ENCODE measurements at places on chromosomes 6 and 20.

- no peak for DNase-seq
Measured at GRCh38 chr6:86871681-86872080, 65.6 kb upstream of the HTR1E start.

DNA sequence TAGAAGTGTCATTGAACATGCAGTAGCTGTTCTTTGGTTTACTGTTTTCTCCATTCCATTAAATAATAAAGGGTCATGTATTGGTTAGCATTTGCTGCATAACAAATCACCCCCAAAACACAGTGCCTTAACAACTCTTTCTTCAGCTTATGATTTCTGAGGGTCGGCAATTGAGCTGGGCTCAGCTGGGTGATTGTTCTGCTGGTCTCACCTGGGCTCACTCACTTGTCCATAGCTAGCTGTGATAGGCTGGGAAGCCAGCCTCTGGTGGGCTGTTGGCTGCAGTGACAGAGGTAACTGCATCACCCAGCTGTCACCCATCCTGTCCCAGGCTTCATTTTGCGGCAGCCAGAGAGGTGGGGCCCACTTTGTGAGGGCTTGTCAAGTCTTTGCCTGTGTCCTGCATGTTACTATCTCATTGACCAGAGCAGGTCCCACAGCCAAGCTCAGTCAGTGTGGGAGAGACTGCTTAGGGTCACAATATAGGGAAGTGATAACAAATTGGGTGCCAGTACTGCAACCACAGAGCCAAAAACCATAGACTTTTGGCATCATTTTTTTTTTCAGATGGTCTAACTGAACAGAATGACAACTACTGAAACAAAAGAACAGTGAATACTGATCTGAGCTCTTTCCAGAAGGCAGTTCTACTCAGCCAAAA is 76.9 kb downstream of the SYNDIG1 start:
- DNase-seq: no peak

DNA sequence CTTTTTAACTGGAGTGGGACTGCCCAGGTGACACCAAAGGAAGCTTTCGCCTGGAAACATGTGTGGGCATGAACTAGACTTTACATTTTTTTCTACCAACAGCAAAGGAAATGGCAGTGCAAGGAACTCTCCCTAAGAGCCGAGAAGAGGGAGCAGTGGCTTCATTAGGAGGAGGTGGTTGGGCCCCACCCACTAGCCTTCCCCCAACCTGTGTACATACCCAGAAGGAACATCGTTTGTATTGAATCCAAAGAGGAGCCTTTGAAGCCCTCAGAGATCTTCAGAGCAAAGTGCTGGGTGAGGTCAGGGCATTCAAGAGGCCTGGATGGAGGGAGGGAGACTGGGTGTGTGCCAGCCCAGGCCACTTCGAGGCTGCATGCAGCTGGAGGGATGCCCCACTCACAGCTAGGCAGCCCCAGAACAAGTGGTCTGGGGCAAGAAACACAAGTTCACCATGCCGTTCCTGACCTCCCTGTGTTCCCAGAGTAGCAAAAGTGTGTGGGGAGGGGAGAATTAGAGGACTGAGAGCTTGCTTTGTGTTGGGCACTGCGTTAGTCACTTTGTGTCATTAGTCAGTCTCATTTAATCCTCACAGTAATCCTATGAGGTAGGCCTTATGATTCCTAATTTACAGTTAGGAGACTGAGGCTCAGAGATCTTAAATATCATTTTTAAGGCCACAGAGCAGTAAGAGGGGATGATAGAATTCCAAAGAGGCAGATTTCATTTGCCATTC is 191.6 kb upstream of the SUPT3H start:
- DNase-seq: peak; percentile 37

GRCh38 chr6:21228876-21229460 is 364.6 kb upstream of the SOX4 start:
- DNase-seq: no peak

All from Ammon's horn (tissue), 1 donor.